ENCODE measurements at places on chromosomes 11 and 22.

GRCh38 chr22:19232623-19233022 is 54.1 kb upstream of the SLC25A1 start:
- H3K27me3 ChIP-seq, result peaks cover 29% of the 10 kb centered on the region
- no peak overlapping the region for H3K4me3 ChIP-seq

GRCh38 chr22:44714703-44715350 is 12.8 kb downstream of the PRR5 start:
- H3K36me3 ChIP-seq, result peaks cover 82% of the 10 kb centered on the region
- H3K27me3 ChIP-seq, result no peaks in the 10 kb centered on the region
- peaks cover 40% of the 10 kb centered on the region for H3K4me1 ChIP-seq
- H3K4me3 ChIP-seq, result no peak overlapping the region

DNA sequence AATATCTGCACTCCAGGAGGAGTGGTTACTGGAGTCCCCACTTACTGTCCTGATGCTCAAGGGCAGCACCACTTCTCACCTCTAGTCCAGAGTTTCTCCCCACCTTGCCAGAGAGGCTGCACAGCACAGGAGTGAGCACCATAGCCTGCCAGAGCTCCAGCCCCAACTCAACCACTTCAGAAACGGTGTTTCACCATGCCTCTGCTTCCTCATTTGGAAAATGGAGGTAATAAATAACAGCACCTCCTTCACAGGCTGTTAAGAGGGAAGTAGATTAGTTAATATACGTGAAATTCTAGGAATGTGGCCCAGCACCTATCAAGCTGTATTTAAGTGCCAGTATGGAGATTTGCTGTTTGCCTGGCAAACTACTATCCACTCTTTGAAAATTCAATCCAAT is 63.0 kb downstream of the GALNT18 start:
- no peak for DNase-seq
- H3K27ac ChIP-seq, result no peak overlapping the region
- H3K4me1 ChIP-seq, result no peaks in the 10 kb centered on the region

DNA sequence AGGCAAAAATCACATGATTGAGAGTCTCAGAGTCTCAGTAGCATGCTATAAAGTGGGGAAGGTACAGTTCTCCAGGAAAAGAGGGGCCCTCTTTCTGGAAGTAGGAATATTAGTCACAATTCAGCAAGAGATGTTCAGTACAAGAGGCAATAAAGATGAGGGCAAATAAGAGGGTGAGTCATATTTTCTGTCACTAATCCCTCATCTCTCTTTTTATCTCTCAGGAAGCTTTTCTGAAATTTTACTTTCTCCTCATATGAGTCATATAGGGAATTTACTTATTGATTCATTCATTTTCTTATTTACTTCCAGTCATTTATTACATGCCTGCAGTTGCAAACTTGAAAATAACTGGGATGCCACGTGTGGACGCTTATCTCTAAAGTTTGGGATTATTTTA is 3.4 kb upstream of the NXPE1 start:
- H3K4me1 ChIP-seq, result no peaks in the 10 kb centered on the region
- peaks cover 24% of the 10 kb centered on the region for H3K27me3 ChIP-seq
- H3K4me3 ChIP-seq, result no peak overlapping the region

DNA sequence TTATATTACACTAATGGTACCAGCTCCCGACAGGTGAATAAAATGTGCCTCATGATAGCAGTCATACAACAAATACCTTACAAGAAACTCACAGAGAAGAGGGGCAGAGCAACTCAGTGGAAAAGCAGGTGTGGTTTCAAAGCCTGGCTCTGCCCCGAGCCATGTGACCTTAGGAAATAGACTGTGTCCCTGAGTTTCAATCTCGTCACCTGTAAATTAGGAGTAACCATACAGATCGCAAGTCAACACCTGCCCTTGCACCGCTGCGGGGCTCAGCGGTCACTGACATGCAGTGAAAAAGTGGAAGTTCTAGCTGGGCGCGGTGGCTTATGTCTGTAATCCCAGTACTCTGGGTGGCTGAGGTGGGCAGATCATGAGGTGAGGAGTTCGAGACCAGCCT is 11.9 kb upstream of the MRTFA start:
- no peak overlapping the region for H3K4me3 ChIP-seq
- no peak overlapping the region for H3K27ac ChIP-seq
- no peak for DNase-seq
- peaks cover 7% of the 10 kb centered on the region for H3K36me3 ChIP-seq
- H3K4me1 ChIP-seq, result peaks cover 15% of the 10 kb centered on the region
- no peaks in the 10 kb centered on the region for H3K27me3 ChIP-seq

DNA sequence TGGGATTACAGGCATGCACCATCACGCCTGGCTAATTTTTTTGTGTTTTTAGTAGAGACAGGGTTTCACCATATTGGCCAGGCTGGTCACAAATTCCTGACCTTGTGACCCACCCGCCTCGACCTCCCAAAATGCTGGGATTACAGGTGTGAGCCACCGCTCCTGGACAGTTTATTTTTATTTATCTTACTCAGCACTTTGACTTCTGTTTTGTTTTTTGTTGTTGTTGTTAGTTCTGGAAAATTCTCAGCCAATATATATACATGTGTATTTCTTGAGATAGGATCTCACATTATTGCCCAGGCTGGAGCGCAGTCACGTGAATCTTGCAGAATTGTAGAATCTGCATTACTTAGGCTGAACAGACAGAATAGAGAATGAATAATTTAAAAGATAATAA is 107.6 kb downstream of the CSTPP1 start:
- no peaks in the 10 kb centered on the region for H3K36me3 ChIP-seq
- no peaks in the 10 kb centered on the region for H3K27me3 ChIP-seq
- no peaks in the 10 kb centered on the region for H3K4me1 ChIP-seq
- DNase-seq, result no peak
- H3K27ac ChIP-seq, result no peak overlapping the region
- H3K4me3 ChIP-seq, result no peak overlapping the region

DNA sequence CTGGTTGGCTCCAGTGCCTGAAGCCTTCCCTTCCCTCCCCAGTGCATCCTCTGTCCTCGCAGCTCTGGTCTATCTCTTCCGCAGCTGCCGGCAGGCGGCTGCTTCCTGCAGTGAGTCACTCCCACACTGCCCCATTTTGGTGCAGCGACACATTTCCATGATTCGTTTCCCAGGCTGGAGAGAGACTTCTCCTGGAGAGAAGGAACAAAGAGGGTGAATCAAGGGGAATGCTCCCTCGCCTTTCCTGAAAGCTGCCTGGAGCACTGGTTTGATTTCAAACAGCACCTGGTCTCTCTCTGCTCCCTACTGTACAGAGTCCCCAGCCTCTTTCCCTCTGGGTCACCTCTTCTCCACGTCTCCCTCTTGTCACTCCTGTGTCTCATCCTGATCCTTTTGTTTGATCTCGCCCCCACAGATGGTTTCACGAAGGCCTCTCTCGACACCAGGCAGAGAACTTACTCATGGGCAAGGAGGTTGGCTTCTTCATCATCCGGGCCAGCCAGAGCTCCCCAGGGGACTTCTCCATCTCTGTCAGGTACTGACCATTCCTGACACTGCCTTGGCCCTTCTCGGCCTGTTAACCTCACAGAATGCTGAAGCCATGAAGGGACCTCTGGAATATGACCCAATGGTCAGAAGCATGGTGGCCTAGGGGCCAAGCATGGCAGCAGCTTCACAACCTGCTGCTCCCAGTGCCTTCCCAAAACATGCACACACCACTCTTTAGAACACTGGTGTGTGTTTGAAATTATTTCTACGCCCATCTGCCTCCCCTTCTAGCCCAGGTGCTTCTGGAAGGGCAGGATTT is at the start of gene TMA7B:
Gene TMA7B (plus strand): TSS at position 758 of the 808 bp plus-strand sequence. CDS start 3,978 bp downstream, outside the sequence.
- H3K4me3 ChIP-seq, result peak within 1 kb of the TSS; percentile 62
- peaks cover 96% of the 10 kb centered on the region for H3K36me3 ChIP-seq
- no peak for DNase-seq
- H3K27ac ChIP-seq, result peak within 1 kb of the TSS; percentile 94

- H3K27ac ChIP-seq, result no peak overlapping the region
- H3K4me1 ChIP-seq, result peaks cover 7% of the 10 kb centered on the region
- H3K27me3 ChIP-seq, result no peaks in the 10 kb centered on the region
- DNase-seq, result no peak
- H3K4me3 ChIP-seq, result no peak overlapping the region
Measured at GRCh38 chr11:34158661-34159060, 53.2 kb downstream of the NAT10 start.

- H3K4me3 ChIP-seq, result no peak overlapping the region
- no peaks in the 10 kb centered on the region for H3K36me3 ChIP-seq
- no peak for DNase-seq
- H3K27me3 ChIP-seq, result no peaks in the 10 kb centered on the region
- H3K4me1 ChIP-seq, result peaks cover 20% of the 10 kb centered on the region
Measured at GRCh38 chr11:34194576-34195335, 89.3 kb downstream of the NAT10 start.

- H3K36me3 ChIP-seq, result no peaks in the 10 kb centered on the region
- no peak overlapping the region for H3K4me3 ChIP-seq
- H3K4me1 ChIP-seq, result no peaks in the 10 kb centered on the region
- H3K27me3 ChIP-seq, result no peaks in the 10 kb centered on the region
Measured at GRCh38 chr11:106594751-106595351, 423.4 kb downstream of the GUCY1A2 start.

DNA sequence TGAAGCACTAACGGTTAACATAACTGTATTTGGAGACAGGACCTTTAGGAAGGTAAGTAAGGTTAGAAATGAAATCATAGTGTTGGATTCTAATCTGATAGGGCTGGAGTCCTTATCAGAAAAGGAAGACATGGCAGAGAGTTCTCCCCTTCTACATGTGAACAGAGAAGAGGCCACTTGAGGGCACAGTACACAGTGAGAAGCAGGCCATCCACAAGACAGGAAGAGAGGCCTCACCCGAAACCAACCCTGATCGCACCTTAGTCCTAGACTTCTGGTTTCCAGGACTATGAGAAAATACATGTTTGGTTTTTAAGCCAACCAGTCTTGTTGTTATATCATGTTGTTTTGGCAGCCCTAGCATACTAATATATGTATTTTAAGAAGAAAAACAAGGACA is 170.0 kb downstream of the LRRC4C start:
- DNase-seq, result no peak
- H3K36me3 ChIP-seq, result no peaks in the 10 kb centered on the region
- H3K4me1 ChIP-seq, result no peaks in the 10 kb centered on the region
- no peaks in the 10 kb centered on the region for H3K27me3 ChIP-seq
- H3K27ac ChIP-seq, result no peak overlapping the region
- no peak overlapping the region for H3K4me3 ChIP-seq

GRCh38 chr22:46444390-46444854 is 93.0 kb downstream of the CELSR1 start:
- no peaks in the 10 kb centered on the region for H3K36me3 ChIP-seq
- H3K27ac ChIP-seq, result no peak overlapping the region
- DNase-seq, result no peak
- H3K4me3 ChIP-seq, result no peak overlapping the region

DNA sequence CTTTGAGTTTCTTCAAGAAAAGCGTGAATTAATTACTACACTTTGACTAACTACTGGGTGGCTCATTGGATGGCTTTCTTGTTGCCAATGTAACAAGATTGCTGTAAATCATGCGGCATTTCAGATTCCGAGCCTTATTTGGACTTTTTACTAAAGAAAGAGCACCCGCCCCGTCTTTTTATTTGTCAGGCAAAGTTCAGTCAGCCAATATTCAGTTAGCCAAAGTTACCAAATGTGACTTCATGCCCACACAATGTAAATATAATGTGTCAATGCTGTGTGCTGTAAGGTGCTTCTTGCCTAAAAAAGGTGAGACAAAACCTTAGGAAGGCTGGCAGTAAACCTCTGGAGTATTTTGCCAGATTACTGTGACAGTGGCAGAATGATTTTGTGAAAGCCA is 14.8 kb downstream of the FLI1 start:
- no peak for DNase-seq
- H3K4me1 ChIP-seq, result peaks cover 80% of the 10 kb centered on the region
- H3K36me3 ChIP-seq, result peaks cover 42% of the 10 kb centered on the region
- no peak overlapping the region for H3K27ac ChIP-seq

DNA sequence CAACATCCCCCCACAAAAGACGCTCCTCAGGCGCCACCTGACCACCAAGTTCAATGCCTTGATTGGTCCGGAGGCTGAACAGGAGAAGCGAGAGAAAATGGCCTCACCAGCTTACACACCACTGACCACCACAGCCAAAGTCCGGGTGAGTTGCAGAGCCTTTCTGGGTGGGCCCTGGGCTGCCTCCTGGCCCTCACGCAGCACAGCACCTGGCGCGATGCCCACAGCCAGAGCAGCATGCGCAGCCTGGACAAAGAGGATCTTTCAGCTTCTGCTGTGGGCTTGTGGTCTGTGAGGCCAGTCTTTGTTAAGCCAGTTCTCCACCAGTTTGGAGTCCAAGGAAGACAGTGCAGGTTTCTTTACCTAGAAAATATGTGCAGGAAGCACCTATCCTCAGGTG is 21.6 kb downstream of the CYB5R2 start:
- no peak overlapping the region for H3K27ac ChIP-seq
- no peak overlapping the region for H3K4me3 ChIP-seq
- no peak for DNase-seq
- peaks cover 5% of the 10 kb centered on the region for H3K36me3 ChIP-seq
- no peaks in the 10 kb centered on the region for H3K4me1 ChIP-seq

- no peaks in the 10 kb centered on the region for H3K4me1 ChIP-seq
- DNase-seq, result no peak
- no peak overlapping the region for H3K27ac ChIP-seq
- H3K36me3 ChIP-seq, result no peaks in the 10 kb centered on the region
Measured at GRCh38 chr11:126072801-126073594, 10.3 kb upstream of the CDON start.

- no peaks in the 10 kb centered on the region for H3K27me3 ChIP-seq
- no peak overlapping the region for H3K4me3 ChIP-seq
- H3K4me1 ChIP-seq, result peaks cover 33% of the 10 kb centered on the region
- H3K27ac ChIP-seq, result peak overlapping the region; percentile 77
Measured at GRCh38 chr22:26544489-26544888, 32.2 kb upstream of the TFIP11 start.

DNA sequence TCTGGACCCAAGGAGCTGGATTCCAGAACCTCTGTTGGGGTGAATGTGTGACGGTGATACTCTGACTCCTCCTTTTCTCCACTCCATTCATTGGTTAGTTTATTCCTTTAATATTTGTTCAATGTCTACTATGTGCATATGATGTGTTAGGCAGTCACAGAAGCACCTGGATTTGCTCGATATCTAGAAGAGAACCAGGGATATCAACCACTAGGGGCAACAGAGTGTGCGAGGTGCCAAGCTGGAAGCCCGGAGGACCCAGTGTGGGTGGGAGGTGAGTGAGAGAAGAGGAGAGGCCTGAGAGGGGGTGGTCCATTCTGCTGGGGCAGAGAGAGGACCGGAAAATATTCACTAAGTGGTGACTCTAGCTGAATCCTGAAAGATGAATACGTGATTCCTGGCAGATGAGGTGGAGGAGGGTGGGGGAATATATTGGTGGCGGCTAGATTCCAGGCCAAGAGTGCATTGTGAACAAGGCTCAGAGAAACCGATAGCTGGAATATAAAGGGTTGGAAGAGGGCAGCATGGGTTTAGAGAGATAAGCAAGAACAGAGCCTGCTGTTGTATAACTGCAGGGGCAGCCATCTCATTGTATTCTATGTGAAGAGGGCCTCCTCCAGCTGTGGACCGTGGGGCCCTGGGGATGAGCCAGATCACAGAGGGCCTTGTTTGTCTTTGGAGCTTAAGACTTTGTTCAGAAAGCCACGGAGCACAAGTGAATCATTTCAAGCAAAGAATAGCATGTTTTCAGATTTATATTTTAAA is 6.9 kb upstream of the TIMP3 start:
- H3K4me1 ChIP-seq, result no peaks in the 10 kb centered on the region
- H3K4me3 ChIP-seq, result no peak overlapping the region
- H3K27me3 ChIP-seq, result peaks cover 45% of the 10 kb centered on the region
- H3K36me3 ChIP-seq, result peaks cover 2% of the 10 kb centered on the region

- H3K27me3 ChIP-seq, result peaks cover under 1% of the 10 kb centered on the region
- H3K27ac ChIP-seq, result no peak overlapping the region
- DNase-seq, result no peak
- peaks cover 32% of the 10 kb centered on the region for H3K36me3 ChIP-seq
Measured at GRCh38 chr11:95767498-95767897, 22.1 kb downstream of the FAM76B start.

- no peak overlapping the region for H3K4me3 ChIP-seq
- H3K27ac ChIP-seq, result no peak overlapping the region
- H3K36me3 ChIP-seq, result no peaks in the 10 kb centered on the region
- H3K27me3 ChIP-seq, result peaks cover 35% of the 10 kb centered on the region
- DNase-seq, result no peak
Measured at GRCh38 chr22:32676191-32676590, 125.3 kb upstream of the TIMP3 start.

Data from effector memory CD8-positive, alpha-beta T cell (primary cell).